Thymus (tissue), 14 donors: ENCODE measurements at places on chromosomes 16 and 17.

GRCh38 chr16:67720236-67720635, 1.1 kb upstream of the GFOD2 start:
- DNase-seq: no peak

GRCh38 chr16:87747626-87748414, 18.0 kb downstream of the KLHDC4 start:
- no peak for DNase-seq

- no peak for DNase-seq
Observed at GRCh38 chr16:66814734-66815133, 13.3 kb upstream of the TERB1 start.

DNA sequence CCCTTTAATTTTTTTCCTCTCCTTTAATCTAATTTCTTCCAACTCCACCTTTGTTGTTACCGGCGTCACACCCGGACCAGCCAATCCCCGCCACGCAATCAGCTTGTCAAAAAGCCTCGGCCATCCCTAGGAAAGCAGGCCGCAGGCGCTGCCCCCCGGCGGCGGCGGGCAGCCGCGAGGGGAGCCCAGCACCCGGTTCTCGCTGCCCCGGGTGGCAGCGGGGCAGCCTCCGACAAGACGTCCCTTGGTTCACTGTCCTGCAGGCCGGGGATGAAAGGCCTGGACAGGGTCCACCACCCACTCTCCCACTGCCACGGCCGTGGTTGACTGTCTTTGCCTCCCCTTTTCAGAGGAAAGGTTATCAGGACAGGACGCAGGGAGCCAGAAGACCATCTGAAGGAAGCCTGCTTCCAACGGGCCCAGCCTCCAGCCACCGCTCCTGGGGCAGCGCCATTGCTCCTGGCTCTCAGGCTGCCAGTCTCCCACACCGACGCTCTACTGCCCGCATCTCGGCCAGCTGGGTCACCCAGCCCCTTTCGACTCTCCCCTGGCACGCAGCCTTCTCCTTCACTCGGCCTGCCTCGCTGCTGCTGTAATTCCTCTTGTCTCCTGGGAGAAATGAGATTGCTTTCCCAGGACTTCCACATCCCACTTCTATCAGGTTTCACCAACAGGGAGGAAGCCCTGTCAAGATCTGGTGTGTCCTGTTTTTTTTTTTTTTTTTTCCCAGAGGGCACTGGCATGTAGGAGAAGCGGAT, 2.8 kb upstream of the UBTF start:
- DNase-seq: no peak

GRCh38 chr16:26441178-26441577, 625.5 kb upstream of the C16orf82 start:
- DNase-seq: no peak

- no peak for DNase-seq
Observed at GRCh38 chr16:12096828-12097522, 120.4 kb downstream of the SNX29 start.

- no peak for DNase-seq
Observed at GRCh38 chr16:8096211-8096610, 494.1 kb downstream of the TMEM114 start.

DNA sequence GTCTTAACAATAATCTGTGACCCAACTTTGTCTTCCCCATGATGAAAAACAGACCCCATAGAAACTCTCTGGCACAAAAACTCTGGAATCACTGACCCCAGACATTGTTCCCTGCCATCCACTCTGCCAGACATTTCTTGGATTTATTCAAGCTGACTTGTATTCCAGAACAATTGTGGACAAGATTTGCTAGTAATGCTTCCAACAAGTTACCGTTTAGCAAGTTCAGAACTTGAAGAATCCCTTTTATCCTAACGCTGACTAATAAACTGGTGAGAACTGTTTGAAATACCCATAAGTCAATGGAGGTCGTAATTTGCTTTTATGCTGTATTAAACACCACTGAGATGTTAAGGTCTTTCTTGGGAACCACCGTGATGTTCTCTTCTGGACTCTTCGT, 10.5 kb downstream of the HSBP1 start:
- DNase-seq: no peak

GRCh38 chr16:85959686-85960085, 60.7 kb downstream of the IRF8 start:
- no peak for DNase-seq

- DNase-seq: no peak
Observed at GRCh38 chr17:57465610-57466009, 209.3 kb downstream of the MSI2 start.

- DNase-seq: no peak
Observed at GRCh38 chr17:7711051-7711755, 6.2 kb downstream of the EFNB3 start.

GRCh38 chr17:19388791-19389785, 2.1 kb upstream of the MFAP4 start:
- no peak for DNase-seq

DNA sequence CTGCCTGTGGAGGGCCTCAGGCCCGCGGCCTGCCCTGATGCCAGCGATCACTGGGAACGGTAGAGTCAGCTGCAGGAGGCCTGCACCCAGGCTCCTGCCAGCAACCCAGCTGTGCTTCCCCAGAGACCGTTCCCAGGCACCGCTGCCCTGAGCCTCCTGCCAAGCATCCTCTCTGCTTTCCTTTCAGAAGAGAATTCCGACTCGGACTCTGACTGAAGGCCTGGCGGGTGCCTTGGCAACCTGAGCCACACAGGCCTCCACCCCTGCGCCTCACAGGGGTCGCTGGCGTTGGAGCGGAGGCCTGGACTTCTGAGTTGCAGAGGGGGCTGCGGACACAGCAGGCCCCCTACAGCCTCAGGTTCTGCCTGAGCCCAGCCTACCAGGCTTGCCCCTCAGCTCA, 7.9 kb downstream of the CMTM3 start:
- DNase-seq: no peak

DNA sequence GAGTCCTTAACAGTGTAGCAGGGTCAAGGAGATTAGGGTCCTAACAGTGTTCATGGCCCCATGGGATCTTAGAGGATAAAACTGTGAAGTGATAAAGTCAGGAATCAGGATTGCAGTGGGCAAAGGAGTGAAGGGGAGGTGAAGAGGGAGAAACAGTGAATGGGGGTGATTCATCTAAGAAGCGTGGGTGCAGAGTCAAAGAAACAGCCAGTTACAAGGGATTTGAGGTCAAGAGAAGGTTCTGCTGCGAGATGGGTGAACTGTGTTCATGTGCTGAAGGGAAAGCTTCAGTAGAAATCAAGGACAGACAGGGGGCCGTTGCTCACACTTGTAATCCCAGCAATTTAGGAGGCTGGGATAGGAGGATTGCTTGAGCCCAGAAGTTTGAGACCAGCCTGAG, 5.9 kb downstream of the GTF3C1 start:
- no peak for DNase-seq

GRCh38 chr17:5011928-5012327, 14.2 kb downstream of the KIF1C start:
- DNase-seq: no peak

DNA sequence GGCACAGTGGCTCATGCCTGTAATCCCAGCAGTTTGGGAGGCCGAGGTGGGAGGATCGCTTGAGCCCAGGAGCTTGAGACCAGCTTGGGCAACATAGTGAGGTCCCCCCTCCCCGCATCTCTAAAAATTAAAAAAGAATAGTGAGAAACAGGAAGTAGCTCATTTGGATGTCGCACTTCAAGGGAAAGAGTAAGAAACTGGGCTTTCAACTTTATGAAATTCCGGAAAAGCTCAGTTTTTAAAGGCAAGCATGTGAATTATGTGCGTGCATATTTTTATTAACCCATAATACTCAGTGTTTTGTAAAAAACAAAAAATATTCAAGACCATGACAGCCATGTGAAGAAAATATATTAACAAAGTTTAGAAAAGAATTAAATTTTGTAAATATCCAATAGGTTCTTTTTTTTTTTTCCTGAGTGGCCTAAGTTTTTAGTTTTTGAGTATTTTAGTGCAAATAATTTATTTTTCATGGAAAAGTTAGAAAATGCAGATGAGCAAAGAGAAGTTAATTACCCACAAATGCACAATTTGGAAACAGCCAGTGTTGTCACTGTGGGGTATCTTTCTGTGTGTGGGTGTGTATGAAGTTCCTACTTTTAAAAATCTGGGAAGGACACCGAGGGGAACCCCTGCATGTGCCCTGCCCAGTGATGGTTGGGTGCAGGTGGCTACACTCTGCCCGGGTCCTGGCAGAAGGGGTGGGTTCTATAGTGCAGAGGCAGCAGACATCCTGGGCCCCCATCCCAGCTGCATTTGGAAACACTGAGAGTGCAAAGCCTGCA, 40.0 kb downstream of the CIBAR2 start:
- DNase-seq: no peak

DNA sequence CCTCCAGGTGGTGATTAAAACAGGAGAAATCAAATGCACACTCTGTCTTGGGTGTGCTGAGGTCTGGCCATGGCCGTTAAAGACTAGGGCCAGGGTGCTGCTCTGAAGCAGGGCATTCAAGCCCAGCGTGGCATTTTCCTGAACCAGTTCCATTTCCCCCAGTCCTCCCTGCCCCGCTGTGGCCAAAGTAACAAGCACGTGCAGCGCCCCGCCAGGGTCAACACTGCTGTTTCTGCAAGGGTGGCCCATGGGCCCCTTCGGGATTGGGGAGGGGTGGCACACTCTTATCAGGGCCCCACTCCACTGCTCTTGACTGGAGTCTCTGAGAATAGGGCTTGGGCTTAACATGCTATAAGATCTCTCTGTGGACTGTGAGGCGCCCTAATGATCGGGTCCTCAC, 72.9 kb downstream of the IL21R start:
- DNase-seq: no peak

GRCh38 chr16:70429888-70430666, 8.8 kb downstream of the ST3GAL2 start:
- no peak for DNase-seq

GRCh38 chr17:40177275-40177874, at the start of gene RAPGEFL1:
Gene RAPGEFL1 (plus strand): TSS chr17:40177470. CDS start chr17:40177862, 392 bp downstream.
- peak; percentile 60 for DNase-seq

GRCh38 chr16:17926461-17926860, 410.1 kb downstream of the NPIPA8 start:
- no peak for DNase-seq

- no peak for DNase-seq
Observed at GRCh38 chr16:66166490-66166889, 200.0 kb upstream of the CDH5 start.

DNA sequence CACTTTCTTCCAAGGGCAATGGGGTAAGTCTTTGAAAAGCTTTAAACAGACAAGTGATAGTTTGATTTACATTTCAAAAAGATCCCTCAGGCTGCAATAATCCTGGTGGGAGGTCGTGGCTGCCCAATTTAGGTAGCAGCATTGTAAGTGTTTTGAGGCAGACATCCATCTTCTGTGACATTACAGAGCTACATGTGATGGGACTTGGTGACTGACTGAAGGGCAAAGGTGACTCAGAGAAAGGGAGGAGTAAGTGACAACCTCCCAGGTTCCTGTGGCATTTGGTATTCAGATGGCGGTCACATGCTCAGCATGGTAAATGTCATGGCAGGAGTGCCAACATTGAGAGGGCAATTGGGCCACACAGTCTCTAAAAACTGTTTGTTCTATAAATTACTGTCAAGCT, 26.5 kb downstream of the STAT3 start:
- no peak for DNase-seq

DNA sequence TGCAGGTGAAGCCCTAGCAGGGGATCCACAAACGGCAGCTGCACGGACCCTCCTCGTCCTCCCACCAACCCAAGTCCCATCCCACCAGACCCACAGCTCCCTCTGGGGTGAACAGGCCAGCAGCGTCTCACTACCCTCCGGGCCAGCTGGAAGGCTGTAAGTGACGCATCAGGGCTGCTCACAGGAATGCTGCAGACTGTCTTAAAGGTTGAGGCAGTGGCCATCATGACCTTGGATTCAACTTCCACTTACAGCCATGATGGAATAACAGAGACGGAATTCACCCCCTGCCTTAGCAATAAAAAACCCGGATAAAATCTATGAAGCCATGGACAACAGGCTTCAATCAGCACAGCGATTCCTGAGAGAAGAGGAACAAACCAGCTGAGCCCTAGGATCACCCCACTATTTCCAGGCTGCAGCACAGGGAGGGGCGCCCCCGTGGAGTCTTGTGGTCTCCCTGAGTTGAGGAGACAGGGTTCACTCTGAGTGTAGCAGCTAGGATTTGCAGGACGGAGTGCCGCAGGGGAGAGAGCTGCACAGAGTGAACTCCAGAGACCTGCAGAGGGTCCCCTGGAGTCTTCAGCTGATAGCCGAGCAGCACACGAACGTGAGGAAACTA, 10.5 kb downstream of the FAM83G start:
- no peak for DNase-seq

GRCh38 chr17:62045109-62045508, 20.0 kb downstream of the MED13 start:
- DNase-seq: no peak

DNA sequence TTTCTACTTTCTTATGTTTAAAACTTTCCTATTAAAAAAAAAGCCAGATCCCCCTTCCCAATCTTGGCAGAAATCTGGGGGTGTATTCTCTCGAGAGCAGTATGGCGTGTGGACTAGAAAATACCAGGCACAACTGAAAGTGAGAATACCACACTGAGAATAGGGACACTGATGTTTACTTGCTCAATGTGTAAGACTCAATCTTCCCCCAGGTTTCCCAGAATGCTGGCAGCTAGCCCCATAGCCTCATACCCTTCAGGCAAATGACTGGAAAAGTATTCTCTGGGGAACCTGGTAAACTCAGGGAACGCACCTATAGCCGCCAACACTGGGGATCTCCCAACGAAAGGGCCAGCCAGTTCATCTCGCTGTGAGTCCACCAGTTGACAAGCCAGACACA, 15.3 kb downstream of the ZZEF1 start:
- DNase-seq: no peak

- DNase-seq: peak; percentile 44
Observed at GRCh38 chr16:27154705-27155521, 48.4 kb upstream of the KDM8 start.

- no peak for DNase-seq
Observed at GRCh38 chr17:17120294-17120693, 78.0 kb downstream of the MPRIP start.

DNA sequence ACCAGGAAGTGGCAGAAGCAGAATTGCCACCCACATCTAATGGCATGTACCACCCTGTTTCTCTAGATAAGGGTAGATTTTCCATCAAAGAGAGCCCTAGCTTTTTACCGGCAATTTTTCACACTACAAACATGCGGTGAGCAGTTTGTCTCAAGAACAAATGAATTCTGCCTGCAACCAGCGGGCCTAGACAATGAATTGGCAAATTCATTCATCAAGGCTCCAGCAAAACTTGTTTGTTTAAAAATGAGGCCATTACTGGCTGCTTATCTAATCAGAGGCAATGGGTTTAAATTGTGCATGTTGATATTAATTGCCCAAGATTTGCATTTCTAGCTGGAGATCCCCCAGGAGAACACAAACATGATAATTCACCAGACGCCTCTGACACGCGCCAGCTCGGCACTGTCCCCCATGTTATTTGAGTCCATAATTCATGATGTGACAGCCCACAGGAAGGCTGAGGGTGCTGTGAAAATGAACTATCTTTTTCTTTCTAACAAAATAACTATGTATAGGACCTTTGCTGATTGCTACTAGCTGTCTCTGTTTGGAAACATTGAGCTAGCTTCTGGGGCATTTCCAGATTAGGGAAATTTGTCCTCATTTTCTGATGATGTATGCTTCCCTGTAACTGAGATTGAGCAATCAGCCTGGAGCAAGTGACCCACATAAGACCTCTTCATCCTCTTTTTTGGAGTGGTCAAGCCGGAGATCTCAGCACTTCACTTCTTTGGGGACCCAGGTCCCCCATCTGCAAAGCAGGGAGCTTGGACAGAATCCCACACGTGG, 80.8 kb downstream of the CNGB1 start:
- DNase-seq: no peak
